Common myeloid progenitor, CD34-positive (primary cell): ENCODE measurements at places on chromosomes 6 and 20.

DNA sequence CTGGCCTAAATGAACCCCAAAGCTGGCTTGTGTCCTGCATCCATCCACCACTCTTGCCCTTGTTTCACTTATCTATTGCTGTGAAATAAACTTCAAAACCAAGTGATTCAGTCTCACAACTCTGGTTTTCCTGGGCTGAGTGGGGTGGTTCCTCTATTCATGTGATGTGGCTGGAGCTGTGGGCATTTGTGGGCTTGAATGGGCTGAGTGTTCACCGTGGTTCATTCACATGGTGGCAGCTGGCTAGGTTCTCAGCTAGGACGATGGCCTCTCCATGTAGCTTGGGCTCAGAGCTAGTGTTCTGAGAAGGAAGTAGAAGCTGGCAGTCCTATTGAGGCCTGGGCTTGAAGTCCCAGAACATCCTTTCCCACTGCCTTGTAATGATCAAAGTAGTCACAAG, 30.4 kb downstream of the FKBP1A start:
- H3K27ac ChIP-seq = no peak overlapping the region
- H3K4me1 ChIP-seq = peaks cover 21% of the 10 kb centered on the region
- no peaks in the 10 kb centered on the region for H3K27me3 ChIP-seq
- peaks cover 49% of the 10 kb centered on the region for H3K36me3 ChIP-seq
- H3K4me3 ChIP-seq = no peak overlapping the region

GRCh38 chr6:142842418-142843261, 102.3 kb downstream of the HIVEP2 start:
- no peaks in the 10 kb centered on the region for H3K36me3 ChIP-seq
- H3K27ac ChIP-seq = no peak overlapping the region
- DNase-seq = peak; percentile 38

DNA sequence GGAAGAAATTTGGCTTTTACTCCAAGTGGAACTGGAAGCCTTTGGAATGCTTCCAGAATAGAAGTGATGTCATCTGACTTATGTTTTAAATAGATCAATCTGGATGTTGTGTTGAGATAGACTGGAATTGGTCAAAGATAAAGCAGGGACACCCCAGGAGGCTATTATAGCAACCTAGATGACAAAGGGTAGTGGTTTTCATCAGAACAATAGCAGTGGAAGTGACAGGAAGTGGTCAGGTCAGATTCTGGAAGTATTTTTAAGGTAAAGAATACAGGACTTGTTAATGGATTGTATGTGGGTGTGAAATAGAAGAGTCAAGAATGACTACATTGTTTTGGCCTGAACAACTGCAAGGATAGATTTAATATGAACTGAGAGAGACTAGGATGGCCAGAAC, 191.4 kb downstream of the ADGRB3 start:
- no peak overlapping the region for H3K4me3 ChIP-seq
- H3K36me3 ChIP-seq = no peaks in the 10 kb centered on the region
- no peak overlapping the region for H3K27ac ChIP-seq
- H3K4me1 ChIP-seq = no peaks in the 10 kb centered on the region

DNA sequence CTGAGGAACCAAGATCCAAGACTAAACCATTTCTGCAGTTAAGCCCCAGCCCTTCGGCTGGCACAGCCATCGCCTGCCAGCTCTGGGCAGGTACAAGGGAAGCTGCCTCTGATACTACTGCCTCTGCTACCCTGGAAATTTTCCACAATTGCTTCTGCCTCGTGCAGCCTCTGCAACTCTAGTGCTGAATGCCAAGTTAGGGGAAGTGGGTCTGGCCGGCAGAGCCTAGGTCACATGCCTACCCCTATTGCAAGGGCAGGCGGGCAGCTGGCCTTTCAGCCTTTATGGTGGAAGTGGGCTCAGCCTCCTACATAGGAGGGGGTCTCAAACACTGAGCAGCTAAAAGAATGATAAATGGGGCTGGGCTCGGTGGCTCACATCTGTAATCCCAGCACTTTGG, 44.5 kb upstream of the TULP1 start:
- no peaks in the 10 kb centered on the region for H3K27me3 ChIP-seq
- H3K4me1 ChIP-seq = peaks cover 2% of the 10 kb centered on the region
- H3K4me3 ChIP-seq = no peak overlapping the region
- no peak overlapping the region for H3K27ac ChIP-seq

DNA sequence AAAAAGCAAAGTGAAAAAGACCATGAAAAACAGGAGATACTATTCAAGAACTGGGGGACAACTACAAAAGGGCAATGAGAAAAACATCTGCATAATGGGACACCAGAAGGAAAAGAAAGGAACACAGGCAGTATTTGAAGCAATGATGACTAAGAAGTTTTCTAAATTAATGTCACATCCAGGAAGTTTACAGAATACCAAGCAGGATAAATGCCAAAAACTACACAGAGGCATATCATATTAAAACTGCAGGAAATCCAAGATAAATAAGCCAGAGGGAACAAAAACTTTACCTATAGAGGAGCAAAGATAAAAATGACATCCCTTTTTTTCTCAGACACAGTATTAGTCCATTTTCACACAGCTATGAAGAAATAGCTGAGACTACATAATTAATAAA, 193.0 kb downstream of the ERMARD start:
- H3K4me1 ChIP-seq = no peaks in the 10 kb centered on the region
- DNase-seq = no peak
- H3K4me3 ChIP-seq = no peak overlapping the region
- no peaks in the 10 kb centered on the region for H3K36me3 ChIP-seq

- no peak overlapping the region for H3K4me3 ChIP-seq
- no peaks in the 10 kb centered on the region for H3K36me3 ChIP-seq
- no peaks in the 10 kb centered on the region for H3K27me3 ChIP-seq
- no peak overlapping the region for H3K27ac ChIP-seq
- no peak for DNase-seq
- no peaks in the 10 kb centered on the region for H3K4me1 ChIP-seq
Measured at GRCh38 chr20:19015351-19016139, 196.9 kb upstream of the SLC24A3 start.

DNA sequence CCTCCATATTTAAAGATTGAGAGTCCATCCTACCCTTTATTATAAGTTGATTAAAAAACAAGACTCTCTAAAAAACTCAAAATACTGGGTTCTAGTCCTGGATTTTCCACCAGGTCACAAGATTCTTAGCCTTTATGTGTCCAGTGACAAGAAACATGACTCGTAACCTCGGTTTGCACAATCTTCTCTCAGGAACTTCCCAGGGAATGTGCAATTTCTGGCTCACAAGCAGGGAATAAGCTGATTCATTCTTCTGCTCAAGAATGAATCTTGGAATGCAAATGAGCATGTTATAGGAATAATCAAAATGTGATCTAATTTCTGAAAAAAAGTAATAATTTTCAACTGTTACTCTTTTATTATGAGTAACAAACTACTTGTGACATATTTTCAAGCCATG, 45.1 kb downstream of the OGFRL1 start:
- H3K27me3 ChIP-seq = no peaks in the 10 kb centered on the region
- no peak overlapping the region for H3K27ac ChIP-seq
- no peaks in the 10 kb centered on the region for H3K36me3 ChIP-seq
- no peak overlapping the region for H3K4me3 ChIP-seq
- DNase-seq = no peak

DNA sequence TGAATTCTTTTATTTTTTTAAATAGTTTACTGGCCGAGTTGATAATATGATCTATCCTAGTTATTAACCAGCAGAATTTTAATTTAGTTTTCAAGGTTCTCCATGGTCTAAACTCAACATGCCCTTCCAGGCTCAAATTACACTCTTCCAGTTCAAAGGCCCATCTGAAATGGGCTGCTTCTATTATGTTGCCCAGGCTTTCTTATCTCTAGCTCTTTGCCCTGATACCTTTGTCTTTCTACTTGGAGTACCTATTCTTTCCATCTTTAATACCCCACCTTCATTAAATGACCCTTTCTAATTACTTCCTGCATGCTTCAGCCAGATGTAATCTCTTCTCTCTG, 541.2 kb upstream of the FLRT3 start:
- H3K4me3 ChIP-seq = no peak overlapping the region
- H3K36me3 ChIP-seq = no peaks in the 10 kb centered on the region
- H3K27ac ChIP-seq = no peak overlapping the region
- no peaks in the 10 kb centered on the region for H3K27me3 ChIP-seq
